ENCODE measurements at places on chromosomes 4 and X.

- DNase-seq, result no peak
Measured at GRCh38 chrX:66039944-66040343, at the start of gene VSIG4. TSS of gene VSIG4 (minus strand) at chrX:66040080. CDS start at chrX:66039998, 82 bp downstream.

GRCh38 chr4:183812567-183812966 lies 92.5 kb upstream of the STOX2 start:
- no peak for DNase-seq

DNA sequence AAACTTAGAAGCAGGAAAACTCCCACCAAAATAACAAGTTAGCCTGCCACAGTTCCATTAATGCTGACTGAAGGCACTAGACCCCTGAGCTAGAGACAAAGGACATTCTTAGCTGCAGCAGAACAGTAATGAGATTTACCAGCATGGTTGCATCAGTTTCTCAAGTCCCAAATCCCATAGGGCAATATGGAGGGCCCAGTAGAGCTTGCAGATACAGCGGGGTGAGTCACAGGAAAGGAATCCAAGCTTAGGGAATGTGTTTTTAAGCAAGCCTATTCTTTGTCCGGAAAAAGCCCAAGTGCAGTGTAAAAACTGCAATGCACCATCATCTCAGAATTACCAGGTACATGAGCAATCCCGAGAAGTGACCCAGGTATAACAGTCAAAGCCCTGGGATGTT lies 51.3 kb upstream of the EXOC1L start:
- DNase-seq, result no peak

DNA sequence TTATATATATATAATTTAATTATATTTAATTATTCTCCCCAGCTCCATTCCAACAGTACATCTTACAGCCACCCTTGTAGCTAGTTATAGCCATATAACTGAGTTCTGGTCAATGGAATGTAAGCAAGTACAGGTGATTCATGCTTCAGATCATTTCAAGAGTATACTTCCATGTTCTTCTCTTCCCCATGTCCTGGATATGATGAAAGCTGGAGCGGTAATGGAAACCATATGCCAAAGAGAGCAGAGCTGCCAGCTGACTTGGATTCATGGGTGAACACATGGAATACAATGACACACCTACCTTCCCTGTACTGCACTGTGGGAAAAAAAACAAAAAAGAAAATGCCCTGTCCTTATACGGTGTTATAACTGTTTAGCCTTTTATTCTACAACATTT lies 17.5 kb upstream of the CORIN start:
- no peak for DNase-seq

GRCh38 chr4:141609243-141609642 lies 27.1 kb upstream of the IL15 start:
- no peak for DNase-seq

- no peak for DNase-seq
Measured at GRCh38 chr4:100790836-100791615, 273.2 kb upstream of the EMCN start.

DNA sequence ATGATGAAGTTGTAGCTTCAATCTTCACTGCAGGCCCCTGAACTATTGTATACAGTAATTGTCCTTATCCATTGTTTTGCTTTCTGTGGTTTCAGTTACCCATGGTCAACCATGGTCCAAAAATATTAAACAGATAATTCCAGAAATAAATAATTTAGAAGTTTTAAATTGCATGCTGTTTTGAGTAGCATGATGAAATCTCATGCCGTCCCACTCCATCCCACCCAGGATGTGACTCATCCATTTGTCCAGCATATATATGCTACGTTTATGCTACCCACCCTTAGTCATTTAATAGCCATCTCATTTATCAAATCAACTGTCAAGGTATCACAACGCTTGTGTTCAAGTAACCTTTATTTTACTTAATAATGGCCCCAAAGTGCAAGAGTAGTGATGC lies 34.5 kb downstream of the IQCM start:
- DNase-seq, result no peak

DNA sequence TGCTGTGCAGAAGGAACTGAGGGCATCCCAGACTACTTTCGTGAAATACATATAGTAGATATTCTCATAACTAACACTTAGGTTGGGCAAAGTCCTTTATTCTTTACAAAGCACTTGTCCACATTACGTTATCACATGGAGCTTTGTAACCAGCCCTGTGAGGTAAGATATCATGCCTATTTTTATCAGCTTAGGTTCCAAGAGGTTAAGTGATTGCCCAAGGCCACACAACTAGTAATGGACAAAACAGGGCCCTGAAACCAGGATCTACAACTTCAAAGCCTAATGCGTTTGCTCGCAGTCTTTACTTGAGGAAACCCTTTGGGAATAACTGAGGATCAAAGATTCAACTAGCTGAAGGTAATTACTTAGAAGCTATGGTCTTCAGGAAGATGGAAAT lies 261.5 kb downstream of the GPC3 start:
- DNase-seq, result no peak

DNA sequence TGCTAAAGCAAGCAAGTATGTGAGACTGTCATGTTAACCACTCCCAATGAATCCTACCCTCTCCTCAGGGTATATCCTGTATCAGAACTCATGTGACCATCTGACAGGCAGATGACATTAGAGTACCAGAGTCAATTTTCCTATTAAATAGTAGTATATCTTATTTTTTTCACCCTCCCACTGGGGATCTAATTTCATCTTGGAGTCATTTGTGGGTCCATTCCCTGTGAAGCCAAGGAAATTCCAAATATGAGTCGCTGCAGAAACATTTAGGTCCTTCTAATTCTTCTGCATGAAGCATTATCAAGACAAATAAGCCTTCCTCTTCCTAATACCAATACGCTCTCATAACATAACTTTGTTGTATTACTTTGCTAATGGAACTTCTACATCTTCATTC lies 52.2 kb upstream of the BLTP1 start:
- DNase-seq, result no peak

DNA sequence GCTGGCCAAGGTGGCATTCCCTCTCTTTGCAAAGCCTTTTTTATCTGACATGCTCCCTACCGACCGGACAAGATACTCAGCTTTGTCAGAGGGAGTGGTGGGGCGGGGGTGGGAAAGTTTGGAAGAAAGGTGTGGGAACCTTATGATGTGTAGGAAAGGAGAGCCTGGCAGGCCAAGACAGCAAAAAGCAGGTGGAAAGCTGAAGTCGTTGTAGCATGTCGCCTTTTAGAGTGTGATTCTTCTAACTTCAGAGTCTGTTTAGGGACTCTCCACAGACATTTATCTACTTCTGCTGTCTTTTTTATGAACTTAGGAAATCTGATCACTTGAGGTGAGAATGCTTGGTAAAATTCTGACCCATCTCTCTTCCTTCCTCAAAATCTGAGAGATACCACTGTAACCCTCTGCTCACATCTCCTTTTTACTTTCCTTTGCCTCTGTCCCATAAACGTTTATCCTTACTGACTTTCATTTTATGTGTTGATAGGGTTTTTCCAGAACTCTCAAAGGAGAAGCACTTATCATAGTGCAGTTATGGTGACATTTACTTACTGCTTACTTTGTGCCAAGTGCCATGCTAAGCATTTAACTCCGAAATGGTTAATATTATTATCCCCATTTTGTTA lies 8.2 kb upstream of the RUFY3 start:
- no peak for DNase-seq

DNA sequence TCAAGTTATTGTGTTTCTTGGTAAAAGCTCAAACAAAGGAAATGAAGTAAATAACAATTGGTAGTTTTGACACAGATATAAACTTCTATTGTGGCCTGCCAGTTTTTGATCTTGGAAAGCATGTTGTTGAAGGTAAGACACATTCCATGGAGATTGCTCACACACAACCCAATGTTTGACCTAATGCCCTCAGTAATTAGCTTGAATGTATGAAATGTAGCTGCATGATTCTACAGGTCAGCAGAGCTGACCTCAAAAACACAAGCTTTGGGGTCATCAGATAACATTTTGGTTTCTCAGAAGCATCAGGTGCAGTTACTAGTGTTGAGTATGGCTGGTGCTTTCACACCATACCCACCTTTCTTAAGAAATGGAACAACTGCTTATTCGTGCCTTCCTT lies 16.5 kb downstream of the GPR173 start:
- no peak for DNase-seq

DNA sequence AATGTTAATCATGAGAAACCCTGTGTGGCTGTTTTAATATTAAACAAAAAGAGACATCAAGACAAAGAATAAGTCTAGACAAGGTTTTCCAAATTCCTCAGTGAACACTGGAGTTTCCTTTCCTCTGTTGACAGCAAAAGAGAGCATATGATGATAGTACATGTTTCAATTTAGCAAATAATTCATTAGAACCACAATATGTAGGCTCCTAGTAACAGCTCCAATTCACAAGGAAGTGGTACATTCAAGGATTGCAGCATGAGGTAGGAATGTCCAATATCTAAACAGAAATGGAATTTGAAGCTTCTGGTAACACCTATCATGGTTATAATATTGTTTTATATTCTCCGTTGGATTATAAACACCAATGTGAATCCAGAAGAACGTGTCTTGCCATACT lies 203.8 kb upstream of the TECRL start:
- DNase-seq, result no peak

- no peak for DNase-seq
Measured at GRCh38 chrX:19121898-19122640, at the start of gene ADGRG2. TSS of gene ADGRG2 (minus strand) at chrX:19122468. CDS start at chrX:19068834, 53,634 bp downstream.

DNA sequence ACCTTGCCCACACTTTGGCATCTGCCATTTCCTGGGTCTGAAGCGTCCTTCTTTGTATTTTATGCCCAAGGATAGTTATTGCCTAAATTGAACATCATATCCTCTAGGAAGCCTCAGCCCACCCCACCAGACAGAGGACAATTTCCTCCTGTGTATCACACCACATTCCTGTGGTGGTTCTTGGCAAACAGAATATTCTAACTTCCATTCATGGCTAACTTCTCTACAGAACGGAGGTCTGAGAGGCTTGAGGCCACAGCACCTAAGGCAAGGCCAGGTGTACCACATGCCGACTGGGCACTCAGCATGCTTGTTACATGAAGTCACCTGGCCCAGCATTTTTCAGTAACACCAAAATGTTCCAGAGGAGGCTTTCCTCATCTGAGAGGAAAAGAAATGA lies 42.4 kb downstream of the CD99L2 start:
- DNase-seq, result no peak

- DNase-seq, result no peak
Measured at GRCh38 chrX:107677501-107677901, 49.2 kb downstream of the PRPS1 start.

Data from activated CD4-positive, alpha-beta memory T cell treated with anti-CD3 and anti-CD28 coated beads for 36 hours (primary cell).